Esophagus squamous epithelium (tissue), 5 donors: ENCODE measurements at places on chromosomes 6 and 20. TPM values are rescaled to one million over a fixed set of nuclear protein-coding genes. Genes with fewer than 3 reads are reported as not detected.

Gene COL11A2
- total RNA-seq, result 0.44 TPM

Gene RAET1L
- total RNA-seq, result 50.0 TPM

DNA sequence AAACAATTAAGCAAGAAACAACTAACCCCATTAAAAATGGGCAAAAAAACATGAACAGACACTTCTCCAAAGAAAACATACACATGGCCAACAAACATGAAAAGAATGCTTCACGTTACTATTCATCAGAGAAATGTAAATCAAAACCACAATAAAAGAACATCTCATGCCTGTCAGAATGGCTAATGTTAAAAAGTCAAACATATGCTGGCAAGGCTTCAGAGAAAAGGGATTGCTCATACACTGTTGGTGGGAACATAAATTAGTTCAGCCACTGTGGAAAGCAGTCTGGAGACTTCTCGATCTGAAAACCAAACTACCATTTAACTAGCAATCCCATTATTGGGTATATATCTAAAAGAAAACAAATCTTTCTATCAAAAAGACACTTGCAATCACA is 217.5 kb downstream of the TINAG start:
- DNase-seq, result no peak
- H3K4me1 ChIP-seq, result no peaks in the 10 kb centered on the region
- H3K27me3 ChIP-seq, result no peaks in the 10 kb centered on the region
- H3K36me3 ChIP-seq, result no peaks in the 10 kb centered on the region
- H3K4me3 ChIP-seq, result no peak overlapping the region
- H3K27ac ChIP-seq, result no peak overlapping the region

- H3K27ac ChIP-seq, result no peak overlapping the region
- H3K4me3 ChIP-seq, result no peak overlapping the region
- H3K4me1 ChIP-seq, result no peaks in the 10 kb centered on the region
Observed at GRCh38 chr6:151112130-151112529, 127.6 kb upstream of the AKAP12 start.

DNA sequence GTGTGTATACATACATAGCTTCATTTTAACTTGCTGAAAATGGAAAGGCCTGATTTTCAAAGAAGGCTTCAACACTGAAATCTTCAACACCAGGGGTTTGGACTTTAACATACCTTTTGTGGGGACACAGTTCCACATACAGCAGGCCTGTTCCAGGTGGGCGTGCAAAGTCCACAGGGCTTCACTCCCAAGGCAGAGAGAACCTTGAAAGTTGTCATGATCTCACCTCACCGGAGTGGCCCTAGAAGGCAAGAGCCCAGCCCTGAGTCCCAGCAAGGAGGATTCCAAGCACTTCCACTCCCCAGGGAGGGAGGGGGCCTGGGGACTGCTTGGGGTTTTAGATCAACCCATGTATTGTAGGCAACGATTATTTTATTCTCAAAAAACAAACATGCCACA is 47.2 kb downstream of the TMEM242 start:
- DNase-seq, result no peak
- no peak overlapping the region for H3K27ac ChIP-seq
- H3K4me3 ChIP-seq, result no peak overlapping the region
- no peaks in the 10 kb centered on the region for H3K4me1 ChIP-seq
- no peaks in the 10 kb centered on the region for H3K36me3 ChIP-seq

DNA sequence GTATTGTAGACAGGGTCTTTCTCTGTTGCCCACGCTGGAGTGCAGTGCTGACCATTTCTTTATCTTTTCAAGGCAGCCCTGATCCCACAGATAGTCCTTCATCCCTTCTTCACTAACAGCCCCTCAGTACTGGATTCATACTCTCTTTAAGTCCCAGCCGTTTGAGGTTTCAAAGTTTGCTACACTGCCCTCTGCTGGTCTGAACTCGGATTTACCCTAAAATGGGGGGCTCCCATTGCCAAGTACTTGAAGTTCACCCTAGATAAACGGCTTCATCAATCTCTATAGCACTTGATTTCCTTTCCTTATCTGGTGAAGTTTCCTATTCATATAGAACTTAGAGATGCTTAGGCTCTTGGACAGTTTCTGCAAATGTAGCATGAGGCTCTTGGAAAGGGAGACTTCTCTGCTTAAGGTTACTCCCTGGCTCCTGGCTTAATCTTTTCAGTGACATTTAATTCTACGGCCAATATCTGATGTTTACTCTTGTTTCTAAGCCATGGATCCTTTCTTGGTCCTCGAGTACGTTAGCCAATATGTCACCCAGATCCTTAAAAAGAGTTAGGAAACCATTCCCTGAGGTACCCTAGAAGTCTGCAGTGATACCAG is 21.4 kb upstream of the PREP start:
- H3K36me3 ChIP-seq, result no peaks in the 10 kb centered on the region
- no peak overlapping the region for H3K4me3 ChIP-seq
- no peak overlapping the region for H3K27ac ChIP-seq
- DNase-seq, result no peak

DNA sequence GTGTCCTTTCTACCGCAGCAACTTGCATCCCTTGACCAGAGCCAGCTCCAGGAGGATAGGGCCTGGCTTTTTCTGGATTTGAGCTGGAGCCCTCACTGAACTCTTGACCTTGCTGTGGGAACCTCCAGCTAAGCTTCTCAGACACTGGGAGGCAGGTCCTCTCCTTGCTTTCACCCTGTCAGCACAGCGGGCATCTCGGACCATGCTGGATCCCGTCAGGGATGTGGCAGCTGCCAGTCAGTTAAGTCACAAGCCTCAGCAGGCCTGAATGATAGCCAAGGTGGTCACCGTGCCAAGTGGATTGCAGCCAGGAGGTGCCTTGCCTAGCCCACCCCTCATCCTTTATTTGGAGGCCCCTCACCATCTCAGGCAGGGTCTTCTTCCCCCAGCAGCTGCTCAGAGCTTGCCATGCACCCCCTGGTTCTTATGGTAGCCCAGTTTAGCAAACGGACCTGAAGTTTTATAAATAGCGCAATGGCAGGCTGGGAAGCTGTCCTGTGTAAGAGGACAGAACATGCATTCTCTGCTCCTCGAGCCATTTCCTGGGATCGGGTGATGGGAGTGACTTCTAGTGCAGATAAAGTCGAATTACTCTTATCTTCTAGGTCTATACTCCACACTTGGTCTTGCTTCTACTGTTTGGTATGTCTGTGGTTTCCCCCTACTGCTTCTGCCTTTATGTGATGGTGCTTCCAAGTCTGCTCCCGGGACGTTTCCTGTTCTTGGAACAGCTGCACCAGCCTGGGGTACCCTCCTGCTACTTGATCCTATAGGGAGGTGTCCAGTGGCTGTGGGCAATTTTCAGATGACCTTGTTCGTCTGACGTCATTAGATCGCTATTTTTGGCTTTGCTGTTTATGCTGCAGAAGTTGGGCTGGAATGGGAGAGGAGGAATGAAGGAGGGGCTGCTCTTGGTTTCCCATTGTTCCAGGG is 7.1 kb upstream of the MYLK2 start:
- H3K4me3 ChIP-seq, result no peak overlapping the region
- peaks cover 15% of the 10 kb centered on the region for H3K4me1 ChIP-seq
- DNase-seq, result no peak
- H3K36me3 ChIP-seq, result no peaks in the 10 kb centered on the region

DNA sequence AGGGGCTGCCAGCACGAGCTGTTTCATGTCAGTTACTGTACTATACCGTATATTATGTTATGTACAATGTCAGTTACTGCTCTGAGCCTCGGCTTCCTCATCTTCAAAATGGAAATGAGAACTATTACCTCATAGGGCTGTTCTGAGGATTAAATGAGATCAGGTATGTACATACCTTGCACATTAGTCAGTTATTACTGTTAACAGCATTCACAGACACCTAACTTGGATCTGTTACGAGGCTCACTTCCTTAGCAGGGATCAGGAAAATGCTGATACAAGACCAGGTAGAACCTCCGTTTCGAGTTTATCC is 69.7 kb upstream of the TBC1D7 start:
- peaks cover 65% of the 10 kb centered on the region for H3K4me1 ChIP-seq
- DNase-seq, result no peak
- no peaks in the 10 kb centered on the region for H3K27me3 ChIP-seq
- peak overlapping the region; percentile 60 for H3K27ac ChIP-seq
- no peak overlapping the region for H3K4me3 ChIP-seq
- no peaks in the 10 kb centered on the region for H3K36me3 ChIP-seq
